Fibroblast of skin of scalp (primary cell): ENCODE measurements at places on chromosomes 12 and 14.

GRCh38 chr12:74415633-74416032 lies 122.0 kb upstream of the ATXN7L3B start:
- DNase-seq, result peak; percentile 12

DNA sequence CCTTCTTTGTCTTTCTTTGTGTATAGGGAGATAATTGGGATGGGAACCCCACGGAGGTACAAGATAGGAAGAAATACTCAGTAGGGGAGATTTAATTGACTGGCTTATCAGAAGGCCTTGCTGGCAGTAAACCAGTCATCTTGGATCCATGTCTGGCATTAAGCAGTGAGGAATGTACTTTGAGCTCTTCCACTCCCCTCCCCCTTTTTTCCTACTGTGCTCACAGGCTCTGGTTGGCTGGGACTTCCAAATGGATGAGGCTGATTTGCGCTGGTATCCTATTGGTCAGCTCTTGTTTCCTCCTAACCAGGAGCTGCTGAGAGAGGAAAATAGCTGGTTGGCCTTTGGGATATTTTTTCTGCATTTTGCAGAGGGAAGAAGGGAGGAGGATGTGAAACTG lies 24.7 kb downstream of the NGDN start:
- DNase-seq, result peak; percentile 62

DNA sequence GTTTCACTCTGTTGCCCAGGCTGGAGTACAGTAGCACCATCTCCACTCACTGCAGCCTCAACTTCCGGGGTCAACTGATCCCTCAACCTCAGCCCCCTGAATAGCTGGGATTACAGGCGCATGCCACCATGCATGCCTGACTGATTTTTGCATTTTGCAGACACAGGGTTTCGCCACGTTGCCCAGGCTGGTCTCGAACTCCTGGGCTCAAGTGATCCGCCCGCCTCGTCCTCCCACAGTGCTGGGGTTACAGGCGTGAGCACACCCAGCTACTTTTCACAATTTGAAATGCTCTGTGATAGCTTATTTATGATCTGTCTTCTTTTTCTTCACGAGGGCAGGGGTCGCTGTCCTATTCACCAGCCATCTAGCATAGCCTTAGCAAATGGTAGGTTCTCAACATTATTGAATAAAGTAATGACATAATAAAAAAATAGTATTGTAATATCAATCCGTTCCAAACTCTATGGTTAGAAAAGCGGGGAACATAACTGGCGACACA lies 477 bp upstream of the DDX47 start:
- DNase-seq, result no peak

DNA sequence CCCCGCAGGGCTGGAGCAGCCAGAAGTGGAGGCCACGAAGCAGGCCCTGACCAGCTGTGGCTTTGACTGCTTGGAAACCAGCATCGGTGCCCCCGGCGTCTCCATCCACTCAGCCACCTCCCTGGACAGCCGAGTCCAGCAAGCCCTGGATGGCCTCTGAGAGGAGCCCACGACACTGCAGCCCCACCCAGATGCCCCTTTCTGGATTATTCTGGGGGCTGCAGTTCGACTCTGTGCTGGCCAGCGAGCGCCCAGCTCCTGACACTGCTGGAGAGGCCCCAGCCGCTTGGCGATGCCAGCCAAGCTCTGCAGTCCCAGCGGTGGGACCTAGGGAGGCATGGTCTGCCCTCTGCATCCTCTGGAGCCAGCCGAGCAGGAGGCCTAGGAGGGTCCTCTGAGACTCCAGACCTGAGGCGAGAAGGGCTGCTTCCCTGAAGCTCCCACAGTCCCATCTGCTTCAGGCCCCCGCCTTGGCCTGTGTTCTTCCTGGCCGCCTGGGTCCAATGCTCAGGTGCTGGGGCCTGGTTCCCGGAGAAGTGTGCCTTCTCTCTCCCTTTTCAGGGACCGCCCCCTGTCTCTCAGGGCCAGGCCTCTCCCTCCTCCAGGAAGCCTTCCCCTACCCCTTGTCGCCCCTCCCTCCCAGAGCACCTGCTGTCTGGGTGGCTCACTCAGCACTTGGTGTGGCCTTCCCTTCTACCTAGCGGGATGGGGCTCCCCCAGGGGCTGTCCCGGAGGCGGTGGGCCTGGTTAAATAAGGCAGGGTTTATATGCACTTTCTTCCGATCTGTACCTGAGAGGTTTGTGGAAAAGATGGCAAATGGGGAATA lies 23.0 kb downstream of the MVK start:
- DNase-seq, result no peak

- DNase-seq, result no peak
Measured at GRCh38 chr12:116064493-116064892, 213.0 kb downstream of the MED13L start.

DNA sequence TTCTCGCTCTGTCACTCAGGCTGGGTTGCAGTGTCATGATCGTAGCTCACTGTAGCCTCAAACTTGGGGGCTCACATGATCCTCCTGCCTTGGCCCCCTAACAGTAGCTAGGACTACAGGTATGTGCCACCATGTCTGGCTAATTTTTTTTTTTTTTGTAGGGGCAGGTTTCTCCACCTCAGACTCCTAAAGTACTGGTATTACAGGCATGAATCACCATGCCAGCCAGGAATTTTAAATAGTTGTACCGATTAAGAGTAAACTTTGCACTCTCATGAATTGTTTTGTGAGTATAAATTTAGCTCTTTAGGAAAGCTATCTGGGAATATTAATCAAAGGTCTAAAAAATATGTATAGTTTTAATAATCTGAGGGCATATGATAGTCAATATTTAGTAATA lies 25.5 kb downstream of the YEATS4 start:
- DNase-seq, result no peak

DNA sequence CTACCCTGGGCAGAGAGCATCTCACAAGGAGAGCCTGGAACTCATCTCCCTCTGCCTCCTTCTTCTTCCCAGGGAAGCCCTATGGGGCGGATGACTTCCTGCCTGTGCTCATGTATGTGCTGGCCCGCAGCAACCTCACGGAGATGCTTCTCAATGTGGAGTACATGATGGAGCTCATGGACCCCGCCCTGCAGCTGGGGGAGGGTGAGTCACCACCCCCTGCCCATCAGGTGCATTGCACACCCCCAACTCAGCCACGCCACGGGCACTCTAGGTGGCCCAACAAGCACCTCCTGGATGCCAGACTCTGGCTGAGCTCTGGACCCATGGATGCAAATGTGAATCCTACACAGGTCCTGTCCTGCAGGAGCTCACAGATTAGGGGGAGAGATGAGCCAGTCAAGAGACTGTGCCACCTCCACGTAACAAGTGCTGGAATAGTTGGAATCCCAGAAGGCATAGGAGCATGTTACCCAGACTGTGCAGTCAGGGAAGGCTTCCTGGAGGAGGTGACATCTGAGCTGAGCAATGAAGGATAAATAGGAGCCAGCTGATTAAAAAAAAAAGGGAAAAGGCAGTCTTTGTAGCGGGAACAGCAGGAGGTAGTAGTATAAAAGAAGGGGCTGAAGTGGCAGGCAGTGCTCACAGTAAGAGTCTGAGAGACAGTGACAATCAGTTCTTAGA lies 71.9 kb downstream of the LGMN start:
- no peak for DNase-seq

DNA sequence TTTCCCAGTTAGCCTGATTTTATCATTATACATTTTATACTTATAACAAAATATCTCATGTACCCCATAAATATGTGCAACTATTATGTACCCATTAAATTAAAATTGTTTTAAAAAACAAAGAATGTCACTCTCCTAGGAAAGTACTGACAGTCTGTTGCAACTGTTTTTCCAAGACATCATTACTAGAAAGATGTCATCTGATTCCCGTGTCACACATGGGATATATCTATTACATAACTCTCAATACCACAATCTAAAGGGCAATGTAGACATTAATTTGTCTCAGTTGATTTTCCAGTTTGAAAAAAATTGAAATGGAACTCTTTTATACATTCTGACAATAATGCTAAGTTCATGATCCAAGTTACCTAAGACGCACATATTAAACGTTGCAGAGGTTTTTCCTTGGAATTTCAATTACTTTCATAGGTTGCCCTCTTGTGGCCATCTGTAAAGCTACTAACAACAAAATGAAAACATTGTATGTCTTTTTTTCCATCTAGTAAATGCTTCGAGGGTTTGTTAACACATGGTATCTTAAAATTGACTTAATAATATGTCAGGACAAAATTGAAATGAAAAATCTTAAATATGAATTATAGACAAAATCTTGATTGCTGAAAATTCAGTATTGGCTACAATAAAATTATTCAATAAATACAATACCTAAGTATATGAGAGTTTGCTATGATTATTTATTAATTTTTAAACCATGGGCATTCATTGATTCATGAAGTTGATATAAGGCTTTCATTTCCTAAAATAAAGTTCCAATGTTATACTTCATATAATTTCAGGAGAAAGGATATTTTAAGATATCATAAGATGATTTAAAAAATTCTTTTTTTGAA lies 131.6 kb downstream of the PPFIA2 start:
- DNase-seq, result peak; percentile 50

- no peak for DNase-seq
Measured at GRCh38 chr14:75338398-75338797, 59.8 kb downstream of the FOS start.

DNA sequence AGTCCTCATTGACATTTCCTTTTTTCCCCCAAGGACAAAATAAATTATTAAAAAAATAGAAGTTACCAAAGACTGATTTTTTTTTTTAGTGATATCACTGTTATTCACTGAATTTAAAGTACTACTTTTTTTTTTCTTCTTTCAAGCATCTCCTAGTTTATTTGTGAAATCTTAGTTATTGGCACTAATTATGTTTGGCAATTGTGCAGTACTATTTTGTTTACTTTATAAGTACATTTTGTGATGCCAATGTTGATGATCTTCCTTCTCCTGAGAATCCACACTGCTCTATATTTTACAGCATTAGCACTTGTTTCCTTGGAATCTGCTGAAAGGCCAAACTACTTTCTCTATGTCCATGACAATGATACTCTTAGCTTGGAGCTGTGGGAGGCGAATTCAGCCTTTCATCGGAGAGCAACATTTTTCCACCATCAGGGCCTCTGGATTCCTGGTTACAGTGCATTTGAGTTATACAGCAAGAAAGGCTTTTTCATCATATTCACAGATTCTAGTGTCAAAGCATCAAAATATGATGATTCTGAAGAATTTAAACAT lies 123.8 kb upstream of the PTPRQ start:
- no peak for DNase-seq
